ENCODE measurements at places on chromosomes 5 and 9.

GRCh38 chr9:103188781-103189350 lies 193.7 kb downstream of the CYLC2 start:
- no peak for DNase-seq

GRCh38 chr5:160211352-160211751 lies 18.0 kb upstream of the FABP6 start:
- no peak for DNase-seq

DNA sequence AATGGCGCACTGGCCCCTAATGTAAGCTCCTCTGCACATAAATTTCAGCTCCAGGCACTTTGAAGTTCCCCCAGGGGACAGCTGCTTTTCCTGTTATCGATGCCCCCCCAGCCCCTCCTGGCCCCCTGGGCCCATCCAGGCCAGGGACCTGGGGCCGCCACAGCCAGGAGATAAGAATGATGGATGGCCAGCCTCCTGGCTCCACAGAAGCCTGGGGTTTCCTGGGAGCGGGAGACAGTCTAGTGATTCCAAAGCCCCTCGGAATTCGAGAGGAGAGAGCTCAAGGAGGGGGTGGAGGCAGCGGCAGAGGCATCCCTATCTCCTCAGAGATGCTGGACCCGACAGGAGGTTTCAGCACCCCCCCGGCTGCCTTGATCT lies 98.4 kb upstream of the HAND1 start:
- no peak for DNase-seq

GRCh38 chr5:80231693-80232092 lies 24.2 kb downstream of the SERINC5 start:
- DNase-seq: no peak

- DNase-seq: peak; percentile 6
Observed at GRCh38 chr9:5949103-5949699, 58.5 kb downstream of the MLANA start.

- DNase-seq: no peak
Observed at GRCh38 chr5:63555874-63556273, 406.4 kb downstream of the HTR1A start.

- DNase-seq: no peak
Observed at GRCh38 chr5:65895891-65896290, 30.5 kb upstream of the ERBIN start.

DNA sequence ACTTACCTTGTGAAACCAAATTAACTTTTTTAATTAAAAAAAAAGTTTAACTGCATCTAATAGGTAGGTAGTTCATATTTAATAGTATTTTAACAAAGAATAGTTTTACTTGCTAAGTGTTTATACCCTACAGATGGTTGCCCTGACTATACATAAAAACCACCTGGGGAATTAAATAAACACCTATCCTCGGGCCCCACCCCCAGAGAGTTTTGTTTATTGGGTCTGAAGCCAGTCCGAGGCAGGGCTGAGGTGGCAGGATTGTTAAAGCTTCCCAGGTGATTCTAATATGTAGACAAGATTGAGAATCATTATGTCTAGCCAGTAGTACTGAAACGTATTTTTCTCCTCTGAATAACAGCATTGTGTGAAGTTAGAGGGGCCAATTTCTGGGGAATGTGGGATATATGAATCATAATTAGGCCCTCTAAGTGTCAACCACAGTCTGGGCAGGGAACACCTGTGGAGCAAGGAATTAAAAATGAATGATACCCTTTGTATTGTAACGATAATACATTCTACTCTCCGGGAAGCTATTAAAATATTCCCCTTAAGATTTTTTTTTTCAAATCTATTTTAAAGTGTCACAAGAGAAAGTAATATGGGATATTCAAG lies 5.6 kb upstream of the PAM start:
- DNase-seq: no peak

GRCh38 chr9:36485647-36486328 lies 85.7 kb upstream of the RNF38 start:
- DNase-seq: no peak

DNA sequence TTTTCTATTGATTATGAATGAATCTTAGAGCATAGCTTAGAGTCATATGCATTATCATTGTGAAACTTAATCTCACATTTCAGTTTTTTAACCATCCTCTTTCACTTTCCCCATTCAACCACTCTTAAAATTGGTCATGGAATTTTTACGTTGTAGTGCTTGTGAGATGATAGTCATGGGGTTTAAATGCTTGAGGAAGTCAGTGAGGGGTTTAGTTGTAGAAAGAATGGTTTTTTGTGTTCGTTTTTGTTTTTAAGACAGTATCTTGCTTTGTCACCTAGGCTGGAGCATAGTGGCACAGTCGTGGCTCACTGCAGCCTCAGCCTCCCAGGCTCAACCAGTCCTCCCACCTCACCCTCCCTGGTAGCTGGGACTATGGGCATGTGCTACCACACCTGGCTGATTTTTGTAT lies 19.6 kb downstream of the UGCG start:
- DNase-seq: no peak

DNA sequence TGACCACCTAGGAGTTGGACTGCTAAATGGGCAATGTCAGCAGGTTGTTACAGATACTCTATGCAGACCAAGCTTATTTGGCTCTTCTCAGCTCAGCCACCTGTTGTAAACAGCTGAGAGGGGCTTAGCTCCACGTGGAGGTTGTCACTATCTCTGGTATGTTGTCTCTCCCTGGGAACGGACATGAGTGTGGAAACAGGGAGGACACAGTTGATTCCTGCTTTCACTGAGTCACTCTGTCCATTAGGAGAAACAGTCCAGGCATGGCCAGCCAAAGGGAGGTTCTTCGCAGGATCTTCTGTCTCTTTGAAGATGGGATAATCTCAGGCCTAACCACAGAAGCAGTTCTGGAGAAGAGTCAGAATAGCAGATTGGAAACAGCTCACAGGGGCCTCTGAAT lies 121.2 kb downstream of the PALM2AKAP2 start:
- no peak for DNase-seq

- no peak for DNase-seq
Observed at GRCh38 chr5:59864718-59865117, 28.8 kb downstream of the PDE4D start.

GRCh38 chr9:134962065-134962972 lies 44.6 kb upstream of the FCN1 start:
- no peak for DNase-seq

DNA sequence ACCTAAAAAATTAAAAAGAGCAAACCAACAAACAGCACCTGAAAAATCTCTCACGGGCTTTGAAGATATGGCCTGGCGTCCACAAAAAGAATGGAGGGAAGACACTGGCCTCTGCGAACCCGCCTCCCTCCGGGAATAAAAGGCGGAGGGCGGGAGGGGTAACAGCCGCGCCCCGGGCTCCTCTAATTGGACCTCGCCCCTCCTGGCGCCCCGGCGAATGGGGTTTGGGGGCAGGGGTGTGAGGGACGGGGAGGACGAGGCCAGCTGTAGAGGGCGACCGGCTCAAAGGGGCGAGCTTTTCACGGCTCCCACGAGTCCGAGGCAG lies 753 bp downstream of the FANCC start:
- peak; percentile 31 for DNase-seq

- DNase-seq: no peak
Observed at GRCh38 chr5:132103969-132104391, 30.4 kb downstream of the CSF2 start.

- DNase-seq: no peak
Observed at GRCh38 chr5:35416217-35416988, 186.1 kb upstream of the PRLR start.

GRCh38 chr5:143931986-143932385 lies 120.0 kb downstream of the HMHB1 start:
- no peak for DNase-seq

DNA sequence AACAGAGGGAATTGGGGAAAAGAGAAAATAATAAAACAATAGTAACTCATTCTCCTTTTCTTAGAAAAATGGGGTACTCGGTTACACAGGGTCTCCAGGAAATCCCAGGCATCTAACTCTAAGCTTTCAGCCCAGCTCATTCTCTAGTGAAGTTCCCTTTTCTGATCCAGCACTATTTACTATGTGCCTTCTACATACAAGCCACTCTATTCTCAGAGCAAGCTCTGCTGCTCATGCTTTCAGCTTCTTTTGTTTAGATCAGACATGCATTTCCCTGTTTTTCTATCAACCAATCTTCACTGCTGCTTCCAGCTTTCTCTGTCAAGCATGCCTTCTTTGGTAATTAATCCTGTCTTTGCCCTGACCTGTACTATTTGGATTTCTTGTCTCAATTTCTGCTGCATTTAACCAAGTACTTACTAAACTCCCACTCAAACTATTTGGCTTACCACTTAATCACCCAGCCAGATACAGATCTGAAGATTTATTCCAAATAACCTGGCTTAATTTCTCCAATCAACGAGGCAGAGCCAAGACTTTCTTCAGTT lies 25.3 kb downstream of the OSMR start:
- no peak for DNase-seq

- DNase-seq: no peak
Observed at GRCh38 chr5:56080375-56081052, 85.8 kb upstream of the IL6ST start.

- DNase-seq: peak; percentile 60
Observed at GRCh38 chr5:40409601-40410000, 270.1 kb upstream of the PTGER4 start.

DNA sequence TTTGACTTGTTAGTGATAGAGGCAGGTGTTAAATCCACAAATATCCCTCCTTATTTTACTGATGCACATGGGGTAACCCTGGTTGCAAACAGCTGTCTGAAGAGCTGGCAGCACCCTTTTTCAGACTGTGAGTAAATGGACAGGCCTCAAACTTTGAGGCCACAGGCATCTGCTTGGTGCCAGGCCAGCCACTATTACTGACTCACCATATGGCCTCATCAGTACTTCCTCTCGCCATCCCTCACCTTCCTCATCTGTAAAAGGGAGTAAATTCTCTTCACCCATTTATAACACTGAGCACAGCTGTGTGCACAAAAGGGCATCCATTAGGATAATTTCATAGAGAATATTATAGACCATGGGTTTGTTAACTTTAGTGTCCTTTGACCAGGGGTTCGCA lies 11.9 kb upstream of the TNIP1 start:
- peak; percentile 55 for DNase-seq

- DNase-seq: no peak
Observed at GRCh38 chr9:36164989-36165388, 4.2 kb upstream of the CCIN start.

GRCh38 chr5:62633243-62633642 lies 54.6 kb downstream of the LRRC70 start:
- DNase-seq: no peak

DNA sequence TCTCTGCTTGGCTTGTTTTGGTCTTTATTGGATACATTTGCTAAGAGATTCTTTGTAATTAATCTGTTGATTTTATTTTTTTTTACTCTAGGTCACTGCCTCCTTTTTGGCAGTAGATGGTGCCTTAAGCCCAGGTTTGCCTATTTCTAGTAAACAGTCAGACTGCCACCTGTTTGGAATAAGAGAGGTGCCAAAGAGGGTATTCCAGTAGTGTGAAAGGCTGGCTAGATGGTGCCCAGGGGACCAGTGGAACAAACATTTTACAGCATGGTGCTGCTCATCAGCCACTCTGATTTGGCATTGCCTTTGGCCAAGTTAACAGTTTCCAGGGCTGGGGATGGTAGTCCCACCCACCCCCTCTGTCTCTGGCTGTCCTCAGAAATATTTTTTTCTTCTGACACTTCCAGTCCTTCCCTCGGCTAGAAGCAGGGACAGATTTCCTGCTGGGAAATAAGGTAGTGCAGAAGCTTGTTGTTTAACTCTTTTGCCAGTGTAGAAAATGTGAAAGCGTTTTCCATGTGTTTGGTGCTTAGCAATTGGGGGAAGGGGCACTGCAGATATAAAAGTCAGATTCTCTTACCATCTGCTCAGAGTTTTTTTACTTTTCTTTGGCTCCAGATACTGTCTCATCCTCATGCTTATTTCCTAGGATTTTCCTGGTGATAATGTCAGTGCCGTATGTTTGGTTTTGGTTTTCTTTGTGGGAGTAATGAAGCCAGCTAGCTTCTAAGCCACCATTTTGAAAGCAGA lies 36.6 kb upstream of the FBXL7 start:
- no peak for DNase-seq

DNA sequence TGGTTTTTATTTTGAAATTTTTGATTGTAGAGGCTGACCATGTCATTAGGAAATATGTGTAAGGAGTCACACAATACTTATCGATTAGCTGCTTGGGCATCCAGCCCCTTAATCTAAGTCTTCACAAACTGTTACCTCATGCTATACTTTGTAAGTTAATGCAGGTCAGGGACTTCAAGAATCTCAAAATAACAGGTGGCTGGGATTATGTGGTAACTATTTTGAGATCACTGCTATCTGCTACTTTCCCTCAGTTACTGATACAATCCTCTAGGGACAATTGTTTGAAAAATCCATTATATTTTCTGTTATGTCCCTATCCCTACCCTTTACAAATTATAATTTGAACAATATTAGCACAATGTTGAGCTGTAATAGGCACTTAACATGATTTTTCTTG lies 21.7 kb downstream of the FTMT start:
- no peak for DNase-seq

DNA sequence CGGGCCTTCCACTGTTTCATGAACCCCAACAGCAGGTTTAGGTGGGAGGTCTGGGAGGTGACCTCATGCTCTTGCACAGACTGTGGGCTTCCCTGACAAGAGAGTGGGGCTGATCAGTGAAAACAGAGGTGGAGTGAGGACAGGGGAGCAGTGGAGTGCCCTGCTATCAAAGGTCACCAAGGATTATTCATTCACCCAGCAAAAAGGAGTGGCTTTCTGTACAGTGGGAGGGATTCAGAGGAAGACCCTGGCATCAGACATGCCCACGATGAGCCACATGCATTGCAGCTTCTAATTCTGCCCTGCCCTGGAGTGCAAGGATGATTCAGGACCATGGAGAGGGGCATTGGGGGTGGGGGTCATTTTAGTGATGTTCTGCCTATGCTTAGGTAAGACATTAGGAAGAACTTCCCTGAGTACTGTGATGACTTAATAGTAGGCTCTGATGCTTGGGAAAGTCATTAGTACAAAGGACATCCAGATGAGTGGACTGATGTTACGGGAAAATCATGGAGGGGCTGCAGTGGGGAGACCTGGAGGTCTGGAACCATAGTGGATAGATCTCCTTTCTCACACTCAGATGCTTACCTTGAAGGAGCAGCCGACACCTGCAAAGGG lies 12.8 kb downstream of the TRAF1 start:
- no peak for DNase-seq

GRCh38 chr5:9126490-9126889 lies 419.4 kb downstream of the SEMA5A start:
- no peak for DNase-seq

DNA sequence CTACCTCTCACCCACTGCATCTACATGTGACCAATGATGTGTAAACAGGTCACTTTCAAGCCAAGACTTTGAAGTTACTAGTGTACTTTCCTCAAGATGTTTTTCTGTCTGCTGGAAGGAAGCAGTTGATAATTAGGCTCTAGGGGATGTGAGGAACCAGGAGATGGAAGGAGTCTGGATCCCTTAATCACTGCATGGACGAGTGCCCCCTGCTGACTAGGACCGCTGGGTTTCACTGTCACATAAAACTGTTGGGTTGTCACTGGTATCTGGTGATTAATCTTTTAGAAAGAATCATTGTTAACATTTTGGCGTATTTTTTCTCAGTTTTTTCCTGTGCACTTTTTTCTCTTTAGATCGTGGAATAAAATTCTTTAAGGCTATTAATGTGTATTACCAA lies 79.5 kb downstream of the SREK1 start:
- no peak for DNase-seq

GRCh38 chr9:109913461-109913810 lies 133.4 kb downstream of the PALM2AKAP2 start:
- DNase-seq: no peak

Data from CD4-positive, alpha-beta T cell treated with Interferon gamma for 1 hour (primary cell).